ENCODE measurements at places on chromosomes 12 and 14.
A peak's percentile ranks its signal among the peaks of the same experiment; 100 is the strongest.

- no peak for DNase-seq
Measured at GRCh38 chr12:51428256-51428655, 3.6 kb downstream of the SLC4A8 start.

DNA sequence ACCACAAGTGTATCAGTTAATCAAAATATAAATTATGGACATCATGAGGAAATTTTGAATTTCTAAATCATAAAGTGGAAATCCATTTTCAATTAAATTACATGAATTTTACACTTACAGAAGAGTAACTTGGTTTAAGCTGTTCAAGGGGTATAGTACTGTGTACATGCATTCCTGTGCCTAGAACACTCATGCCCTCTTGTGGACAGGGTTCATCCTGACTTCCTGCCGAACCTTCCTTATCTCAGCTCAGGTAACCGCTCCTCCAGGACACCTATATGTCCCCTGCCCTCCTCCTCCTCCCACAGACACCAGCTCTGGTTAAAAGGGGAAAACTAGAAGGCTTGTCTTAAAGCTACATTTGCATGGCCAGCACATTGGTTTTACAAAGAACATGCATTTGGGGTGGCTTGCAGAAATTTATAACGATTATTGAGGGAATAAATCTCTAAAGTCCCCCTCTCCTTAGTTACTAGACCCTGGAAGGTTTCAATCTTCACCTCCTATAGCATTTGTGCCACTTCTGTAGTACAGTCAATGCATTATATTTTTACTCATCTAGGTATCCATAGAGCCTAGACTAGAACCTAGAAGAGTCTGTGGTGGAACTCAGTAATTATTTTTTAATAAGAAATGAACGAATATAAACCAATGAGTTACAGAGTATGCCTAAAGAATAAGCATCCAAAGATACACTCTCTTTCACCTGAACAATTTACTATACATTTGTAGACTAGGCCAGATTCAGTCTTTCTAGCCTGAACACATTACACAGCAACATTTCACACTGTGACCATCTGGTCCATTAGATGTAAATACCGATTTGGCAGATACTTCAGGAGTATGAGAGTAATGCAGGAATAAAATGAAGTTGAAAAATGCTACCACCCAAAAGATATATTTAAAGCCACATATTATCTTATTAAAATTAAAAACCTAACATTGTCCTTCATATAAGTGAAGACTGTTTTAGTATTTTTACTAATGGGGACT lies 345.6 kb downstream of the PAWR start:
- DNase-seq: peak; percentile 69

GRCh38 chr12:96033549-96034389 lies 1.6 kb downstream of the LTA4H start:
- DNase-seq: no peak

- no peak for DNase-seq
Measured at GRCh38 chr14:101963656-101964296, 597 bp upstream of the DYNC1H1 start.

GRCh38 chr12:108861878-108862587 lies 4.7 kb upstream of the SSH1 start:
- DNase-seq: no peak

- no peak for DNase-seq
Measured at GRCh38 chr12:132103542-132104308, 40.4 kb downstream of the DDX51 start.

GRCh38 chr12:642633-643474 lies 20.4 kb downstream of the NINJ2 start:
- DNase-seq: peak; percentile 72

GRCh38 chr14:65142914-65143625 lies 40.8 kb upstream of the MAX start:
- no peak for DNase-seq

DNA sequence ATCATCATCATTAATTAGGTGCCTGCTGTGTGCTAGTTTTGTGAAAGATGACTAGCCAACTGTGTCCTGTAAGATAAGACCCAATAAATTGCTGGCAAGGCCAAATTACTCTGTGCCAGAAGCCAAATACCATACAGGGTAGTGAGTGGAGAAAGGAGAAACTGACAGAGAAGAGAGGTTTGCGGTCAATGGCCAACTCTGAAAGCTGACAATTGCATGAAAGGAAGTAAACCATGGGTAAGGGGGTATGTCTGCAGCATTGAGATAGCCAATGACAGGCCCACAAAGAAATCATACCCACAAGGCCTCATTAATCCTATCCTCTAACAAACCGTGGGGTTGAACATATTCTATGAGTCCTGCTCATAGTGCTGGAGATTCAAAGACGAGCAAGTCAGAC lies 236.6 kb upstream of the CCDC196 start:
- no peak for DNase-seq

DNA sequence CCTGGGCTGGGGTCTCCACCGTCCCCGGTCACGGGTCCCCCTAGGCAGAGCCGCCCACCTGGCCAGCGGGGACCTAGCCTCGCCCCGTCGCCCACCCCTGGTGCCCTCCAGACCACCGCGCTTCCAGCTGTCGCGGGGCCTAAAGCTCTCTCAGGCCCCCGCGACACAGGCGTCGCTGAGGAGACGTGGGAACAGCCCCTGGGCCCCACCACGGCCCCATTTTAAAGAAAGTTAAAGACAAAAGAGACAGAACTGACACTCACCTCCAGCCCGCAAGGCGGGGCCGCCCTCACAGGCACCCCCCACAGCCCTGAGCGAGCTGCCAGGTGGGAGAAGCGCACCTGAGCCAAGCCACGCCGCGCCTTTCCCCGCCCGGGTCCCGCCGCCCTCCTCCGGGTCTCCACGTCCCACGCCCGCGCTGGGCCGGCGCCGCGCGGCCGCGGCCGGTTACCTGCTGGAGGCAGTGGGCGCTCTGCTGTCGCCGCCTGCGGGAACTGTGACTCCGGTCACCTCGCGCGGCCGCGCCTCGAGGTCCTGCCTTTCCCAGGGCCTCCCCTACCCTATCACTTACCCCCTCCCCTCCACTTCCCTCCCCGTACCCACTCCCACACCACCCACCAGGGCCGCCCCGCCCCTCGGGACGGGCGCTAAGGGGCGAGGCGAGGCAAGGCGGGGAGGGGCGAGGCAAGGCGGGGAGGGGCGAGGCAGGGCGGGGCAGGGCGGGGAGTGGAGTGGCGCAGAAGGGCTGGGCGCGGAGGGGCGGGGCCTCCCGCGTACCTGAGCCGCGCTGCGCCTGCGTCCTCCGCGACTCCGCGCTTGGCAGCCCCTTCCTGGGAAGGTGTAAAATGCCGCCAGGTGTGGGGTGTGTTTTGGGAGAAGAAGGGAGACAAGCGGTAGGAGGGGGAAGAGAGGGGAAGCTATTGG lies 31.2 kb downstream of the TC2N start:
- DNase-seq: peak; percentile 2

Data from ELR (cell line).